ENCODE measurements at places on chromosomes 12 and 14. TPM values are rescaled to one million over a fixed set of nuclear protein-coding genes. Genes with fewer than 3 reads are reported as not detected.

GRCh38 chr14:50736932-50737419 lies 68.9 kb upstream of the SAV1 start:
- no peak for ATAC-seq

- ATAC-seq, result no peak
These were observed 15.4 kb downstream of the LLPH start for GRCh38 chr12:66115071-66115600.

DNA sequence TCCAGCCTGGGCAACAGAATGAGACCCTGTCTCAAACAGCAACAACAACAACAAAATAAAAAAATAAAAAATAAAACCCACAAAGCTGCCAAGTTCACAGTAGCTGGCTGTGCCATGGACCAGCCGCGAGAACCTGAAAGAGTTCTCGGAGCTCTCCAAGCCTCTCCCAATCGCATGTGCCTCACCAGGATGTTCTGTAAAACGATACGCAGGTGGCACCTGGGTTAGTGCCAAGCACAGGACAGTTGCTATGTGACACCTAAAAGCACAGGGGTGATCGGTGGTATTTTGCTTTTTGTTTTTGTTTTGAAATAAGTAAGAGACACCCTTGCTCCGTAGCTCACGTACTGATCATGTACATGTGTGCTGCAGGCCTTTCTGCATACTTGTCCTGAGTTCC lies 52.4 kb downstream of the RFLNA start:
- ATAC-seq, result no peak

GRCh38 chr12:120287491-120287890 lies 4.2 kb downstream of the RNU4-2 start:
- no peak for ATAC-seq

DNA sequence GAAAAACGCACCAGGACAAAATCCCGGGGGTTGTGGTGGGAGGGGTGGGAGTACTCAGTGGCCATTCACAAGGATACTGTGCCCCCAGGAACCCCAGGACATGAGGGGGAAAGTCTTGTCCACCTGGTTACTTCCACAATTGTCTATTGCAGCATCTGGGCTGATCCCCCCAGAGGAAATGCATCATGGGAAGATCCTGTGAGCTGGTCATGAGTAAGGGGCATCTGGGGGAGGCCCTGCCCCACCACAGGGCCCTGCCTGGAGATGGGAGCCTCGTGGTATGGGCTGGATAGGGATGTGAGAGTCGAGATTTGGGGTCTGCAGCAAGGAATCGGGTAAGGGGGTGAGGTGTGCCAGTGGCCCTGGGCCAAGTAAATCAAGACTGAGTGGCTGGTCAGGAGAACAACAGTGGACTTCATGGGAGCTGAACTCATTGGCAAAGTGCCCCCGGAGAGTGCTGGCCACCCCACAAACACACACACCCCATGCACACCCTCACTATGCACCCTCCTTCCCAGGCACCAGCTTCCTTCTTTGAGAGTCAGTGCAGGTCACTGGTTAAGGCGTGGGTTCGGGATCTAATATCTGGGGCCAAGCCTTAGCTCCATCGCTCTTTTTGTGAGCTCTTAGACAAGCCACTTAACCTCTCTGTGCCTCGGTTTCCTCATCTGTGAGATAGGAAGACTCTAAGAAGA lies 3.0 kb upstream of the SERPINA1 start:
- no peak for ATAC-seq

- no peak for ATAC-seq
These were observed 67.1 kb upstream of the GZMB start for GRCh38 chr14:24701062-24701461.

- peak; percentile 76 for ATAC-seq
These were observed 149.5 kb downstream of the IPO8 start for GRCh38 chr12:30546121-30546520.

- ATAC-seq, result peak; percentile 4
These were observed 48.5 kb downstream of the JAG2 start for GRCh38 chr14:105120056-105120455.

GRCh38 chr14:54330876-54331275 lies 65.9 kb upstream of the CDKN3 start:
- ATAC-seq, result no peak

- ATAC-seq, result no peak
These were observed 47.8 kb downstream of the CLIP1 start for GRCh38 chr12:122374707-122375106.

DNA sequence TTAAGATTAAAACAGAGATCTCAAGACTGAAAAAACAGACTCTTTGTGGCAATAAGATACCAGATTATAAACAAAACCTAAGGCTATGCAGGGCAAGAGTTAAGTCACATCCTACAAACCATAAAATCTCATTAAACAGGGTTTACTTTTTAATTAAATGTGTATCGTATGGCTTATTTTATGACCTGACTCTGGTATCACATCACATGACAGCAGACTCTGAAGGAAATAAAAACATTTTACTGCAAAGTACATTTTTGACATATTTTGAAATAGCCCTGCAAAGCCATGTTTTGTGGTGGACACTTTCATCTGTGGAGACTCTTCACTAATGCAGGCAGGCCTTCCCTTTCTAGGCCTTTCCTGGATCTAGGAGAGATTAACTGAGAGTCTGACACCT lies 327.6 kb upstream of the CLEC14A start:
- no peak for ATAC-seq

GRCh38 chr12:78406828-78407227 lies 457.7 kb upstream of the SYT1 start:
- ATAC-seq, result no peak

GRCh38 chr14:36724162-36724561 lies 62.5 kb downstream of the PAX9 start:
- no peak for ATAC-seq

DNA sequence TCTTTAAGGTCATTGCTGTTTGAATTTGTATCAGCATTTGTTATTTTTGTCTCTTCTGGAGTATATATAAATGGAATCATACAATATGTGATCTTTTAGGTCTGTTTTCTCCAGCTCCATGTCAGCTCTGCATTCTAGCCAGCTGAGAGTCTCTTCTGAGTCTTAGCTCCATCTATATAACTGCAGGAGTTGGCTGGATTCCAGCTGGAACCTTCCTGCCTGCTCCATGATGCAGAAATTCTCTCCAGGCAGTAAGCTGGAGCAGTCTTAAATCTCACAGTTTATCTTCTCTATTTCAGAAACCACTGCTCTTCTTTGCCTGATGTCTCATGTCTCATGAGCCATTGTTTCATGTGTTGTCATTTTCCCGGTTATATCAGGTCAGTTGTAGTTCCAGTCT lies 827.6 kb downstream of the NRXN3 start:
- ATAC-seq, result no peak

The SLC17A8 gene
- not detected for total RNA-seq

The PTPN6 gene
- 17.8 TPM for total RNA-seq

The RFLNA gene
- not detected for total RNA-seq

The ADAMTS20 gene
- not detected for total RNA-seq

The SIX4 gene
- total RNA-seq, result 0.20 TPM

The OVCH1 gene
- not detected for total RNA-seq

The GALNT4 gene
- total RNA-seq, result 4.3 TPM

The TAS2R7 gene
- total RNA-seq, result not detected

Data from esophagus mucosa (tissue), 1 donor.